ENCODE measurements at places on chromosomes 1 and 21. TPM values are rescaled to one million over a fixed set of nuclear protein-coding genes. Genes with fewer than 3 reads are reported as not detected.

Gene SLFNL1
- 0.17 TPM for total RNA-seq

Gene ITLN2
- not detected for total RNA-seq

Gene LIN28A
- under 0.01 TPM for total RNA-seq

Gene JAM2
- total RNA-seq = 5.6 TPM

Gene KPRP
- 0.13 TPM for total RNA-seq

Gene PTPRC
- total RNA-seq = 0.23 TPM

Gene ARHGEF16
- not detected for total RNA-seq

Gene ALX3
- not detected for total RNA-seq

Gene SLC45A1
- 4.2 TPM for total RNA-seq

Gene CADM3
- 1.0 TPM for total RNA-seq

Gene SH2D1B
- 0.13 TPM for total RNA-seq

Gene TTC39A
- total RNA-seq = not detected

GRCh38 chr1:50521703-50522102 is 98.5 kb upstream of the DMRTA2 start:
- no peak for DNase-seq

- DNase-seq = no peak
Measured at GRCh38 chr1:18546026-18546425, 65.3 kb downstream of the KLHDC7A start.

GRCh38 chr1:236982380-236982779 is 21.9 kb downstream of the MT1HL1 start:
- DNase-seq = no peak

DNA sequence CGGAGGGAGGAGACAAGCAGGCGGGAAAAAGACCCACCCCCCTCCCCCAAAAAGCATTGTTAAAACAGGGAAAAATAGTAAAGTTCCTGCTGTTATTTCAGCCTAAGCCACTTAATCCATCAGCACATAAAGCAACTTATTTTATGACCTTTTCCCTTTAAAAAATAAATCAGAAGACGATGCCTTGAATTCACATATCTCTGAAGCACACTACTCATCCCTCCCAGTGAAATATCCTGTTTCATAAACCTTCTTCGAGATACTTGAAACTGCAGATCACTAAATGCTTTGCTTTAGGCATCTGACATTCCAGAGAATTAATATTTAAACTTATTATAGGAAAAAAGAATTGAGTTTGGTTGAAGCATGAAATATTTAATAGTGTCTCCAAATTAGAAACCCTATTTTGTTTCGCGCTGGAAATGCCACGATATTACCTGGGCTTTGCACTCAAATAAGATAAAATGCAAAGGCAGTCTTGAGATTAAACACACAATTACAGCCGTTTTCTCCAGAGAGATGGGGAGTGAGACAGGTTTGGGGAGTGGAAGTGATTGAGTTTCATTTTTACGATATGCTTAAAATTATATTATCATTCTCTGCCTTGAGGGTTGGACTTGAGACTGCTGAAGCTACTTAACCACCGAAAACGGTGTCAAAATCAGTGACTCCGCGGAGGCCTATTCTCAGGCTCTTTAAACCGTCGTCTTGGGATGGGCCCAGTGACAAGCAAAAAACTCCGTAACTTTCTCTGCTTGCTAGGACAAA is 9.3 kb downstream of the GLIS1 start:
- no peak for DNase-seq

DNA sequence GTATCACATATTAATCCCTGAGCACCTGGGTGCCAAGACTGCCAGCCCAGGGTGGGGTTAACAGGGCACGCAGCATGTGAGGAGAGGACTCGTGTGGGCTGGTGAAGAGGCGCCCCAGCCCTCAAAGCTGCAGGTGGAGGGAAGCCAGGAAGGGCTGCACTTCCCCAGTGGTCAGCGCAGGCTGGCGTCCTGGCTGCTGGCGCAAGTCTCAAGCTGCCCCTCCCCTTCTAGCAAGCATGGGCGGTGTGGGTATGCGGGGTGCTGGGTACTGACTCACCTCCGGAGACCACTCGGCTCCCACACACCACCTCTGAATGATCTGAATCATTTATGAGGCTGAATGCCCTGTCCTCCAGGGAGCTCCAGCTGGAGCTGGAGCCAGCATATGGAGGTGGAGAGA is 44.0 kb downstream of the EIF2D start:
- no peak for DNase-seq

DNA sequence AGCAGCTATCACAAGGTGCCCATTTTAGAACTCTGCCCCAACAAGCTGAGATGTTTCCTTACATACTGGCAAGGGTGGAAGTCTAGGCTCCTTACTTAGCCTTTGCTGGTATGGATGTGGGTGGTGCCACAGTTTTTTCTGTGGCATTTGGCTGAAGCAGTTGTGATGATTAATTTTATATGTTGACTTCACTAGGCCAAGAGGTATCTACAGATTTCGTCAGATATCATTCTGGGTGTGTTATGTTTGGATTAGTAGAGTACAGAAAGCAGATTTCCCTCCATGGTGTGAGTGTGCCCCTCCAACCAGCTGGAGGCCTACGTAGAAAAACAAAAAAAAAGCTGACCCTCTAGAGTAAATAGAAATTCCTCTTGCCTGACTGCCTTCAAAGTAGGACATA is 317.0 kb downstream of the BARHL2 start:
- no peak for DNase-seq

DNA sequence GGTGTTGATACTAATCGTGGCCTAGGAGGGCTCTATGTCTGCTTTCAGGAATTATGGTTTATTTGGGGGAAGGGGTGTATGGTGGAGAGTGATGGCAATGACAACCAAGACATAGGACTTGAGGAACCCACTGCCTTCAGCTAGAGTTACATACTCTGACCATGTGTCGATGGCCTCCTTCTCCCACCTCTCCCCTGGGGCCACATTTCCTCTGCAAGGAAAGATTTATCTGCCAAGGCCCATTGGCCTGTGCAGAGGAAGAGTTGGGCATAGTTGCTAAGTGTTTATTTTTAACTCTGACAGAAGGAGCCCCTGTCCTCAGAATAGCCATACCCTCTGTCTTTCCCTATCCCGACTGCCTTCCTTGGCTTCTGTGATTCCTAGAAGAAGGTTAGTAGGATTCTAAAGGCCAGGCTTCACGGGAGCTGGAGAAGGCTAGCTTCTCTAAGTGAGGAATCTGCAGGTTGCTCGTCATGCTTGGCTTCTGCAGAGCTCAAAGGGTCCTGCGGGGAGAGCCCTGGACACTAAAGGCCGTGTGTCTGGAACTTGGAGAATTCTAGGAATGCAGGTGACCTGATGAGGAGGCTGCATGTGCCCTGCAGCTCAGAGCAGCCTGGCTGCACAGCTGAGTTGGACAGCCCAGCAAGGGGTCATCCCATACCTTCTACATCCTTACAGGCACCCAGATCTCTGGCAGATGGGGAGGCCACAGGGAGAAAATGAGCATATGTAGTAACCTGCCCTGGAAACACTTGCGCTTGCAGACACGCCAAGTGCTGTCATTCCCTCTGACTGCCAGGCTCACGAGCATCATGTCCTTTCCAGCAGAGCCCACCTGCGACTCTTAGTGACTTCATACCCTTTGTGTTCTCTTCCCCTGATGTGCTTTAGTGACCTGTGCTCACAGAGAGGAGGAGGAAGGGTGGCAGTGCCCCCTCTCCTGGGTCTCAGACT is 9.7 kb downstream of the MAPKAPK2 start:
- no peak for DNase-seq

DNA sequence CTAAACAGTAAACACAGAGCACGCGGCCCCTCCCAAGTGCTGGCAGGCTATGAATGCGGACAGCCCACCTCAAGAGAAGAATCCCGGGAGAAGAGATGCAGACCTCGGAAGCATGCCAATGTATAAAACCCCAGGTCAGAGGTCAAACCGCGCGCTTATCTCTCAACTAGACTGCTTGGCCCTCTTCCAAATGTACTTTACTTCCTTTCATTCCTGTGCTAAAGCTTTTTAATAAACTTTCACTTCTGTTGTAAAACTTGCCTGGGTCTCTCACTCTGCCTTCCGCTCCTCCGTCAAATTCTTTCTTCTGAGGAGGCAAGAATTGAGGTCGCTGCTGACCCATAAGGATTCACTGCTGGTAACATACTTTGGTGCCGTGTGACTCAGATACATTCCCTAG is 216.0 kb downstream of the S1PR1 start:
- no peak for DNase-seq

DNA sequence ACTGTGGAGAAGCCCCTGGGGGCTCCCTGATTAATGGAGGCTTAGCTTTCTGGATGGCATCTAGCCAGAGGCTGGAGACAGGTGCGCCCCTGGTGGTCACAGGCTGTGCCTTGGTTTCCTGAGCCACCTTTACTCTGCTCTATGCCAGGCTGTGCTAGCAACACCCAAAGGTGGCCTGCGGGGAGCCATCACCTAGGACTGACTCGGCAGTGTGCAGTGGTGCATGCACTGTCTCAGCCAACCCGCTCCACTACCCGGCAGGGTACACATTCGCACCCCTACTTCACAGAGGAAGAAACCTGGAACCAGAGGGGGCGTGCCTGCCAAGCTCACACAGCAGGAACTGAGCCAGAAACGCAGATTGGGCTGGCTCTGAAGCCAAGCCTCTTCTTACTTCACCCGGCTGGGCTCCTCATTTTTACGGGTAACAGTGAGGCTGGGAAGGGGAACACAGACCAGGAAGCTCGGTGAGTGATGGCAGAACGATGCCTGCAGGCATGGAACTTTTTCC is 24.8 kb downstream of the PCSK9 start:
- no peak for DNase-seq

- DNase-seq = no peak
Measured at GRCh38 chr1:208917281-208917680, 666.2 kb upstream of the CAMK1G start.

DNA sequence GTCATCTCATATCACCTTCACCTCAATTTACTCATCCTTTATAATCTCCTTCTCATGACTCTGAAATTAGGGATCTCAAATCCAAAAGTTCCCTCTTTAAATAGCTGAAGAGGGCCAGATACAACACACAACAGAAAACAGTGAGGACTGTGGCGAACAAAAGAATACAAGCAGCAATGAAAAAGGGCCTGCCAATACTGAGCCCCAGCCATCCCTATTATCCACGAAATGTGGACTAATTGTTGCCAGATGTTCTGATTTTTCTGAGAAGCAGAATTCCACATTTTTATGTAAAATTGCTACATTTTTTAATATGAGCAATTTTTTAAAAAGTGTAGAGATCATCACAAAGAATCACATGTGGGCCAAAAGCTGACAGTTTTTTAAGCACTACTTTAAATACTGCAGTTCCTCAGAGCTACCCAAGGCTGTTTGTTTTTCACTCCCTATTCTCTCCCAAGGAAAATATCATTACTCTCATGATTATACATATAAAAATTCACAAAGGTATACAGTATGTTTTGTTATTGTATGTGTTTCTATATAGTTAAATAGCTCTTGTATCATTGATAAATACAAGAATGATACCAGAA is 90.0 kb downstream of the ASH1L start:
- DNase-seq = no peak

- no peak for DNase-seq
Measured at GRCh38 chr1:180166436-180166800, 11.7 kb downstream of the QSOX1 start.

- DNase-seq = no peak
Measured at GRCh38 chr1:28412731-28413130, 43.2 kb downstream of the PHACTR4 start.

DNA sequence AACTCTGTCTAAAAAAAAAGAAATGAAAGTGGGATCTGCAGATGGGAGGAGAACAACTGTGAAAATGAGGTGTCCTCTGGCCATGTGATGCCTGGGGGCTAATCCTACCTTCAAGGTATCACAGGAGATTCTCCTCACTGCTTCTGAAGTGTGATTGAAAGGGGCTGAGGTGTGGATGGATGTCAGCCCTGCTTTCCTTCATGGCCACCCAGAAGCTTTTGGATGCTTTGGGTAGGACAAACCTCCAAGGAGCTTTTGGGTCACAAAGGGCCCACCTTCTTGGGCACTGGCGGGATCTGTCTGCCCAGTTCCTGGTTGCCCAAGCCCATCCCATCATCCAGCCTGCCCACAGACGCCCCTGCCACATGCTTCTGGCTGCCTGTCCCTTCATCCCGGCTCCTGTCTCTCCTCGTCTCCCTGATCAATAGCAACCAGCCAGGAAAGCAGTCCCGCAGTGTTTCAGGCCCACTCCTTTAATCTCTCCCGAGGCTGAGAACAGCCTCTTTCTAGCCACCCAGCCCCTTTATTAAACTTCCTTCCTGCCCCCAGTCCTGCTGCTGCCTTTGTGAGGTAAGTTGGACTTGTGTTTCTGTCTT is 87.2 kb downstream of the MAN1C1 start:
- no peak for DNase-seq

GRCh38 chr1:96865731-96866685 is 144.4 kb downstream of the PTBP2 start:
- peak; percentile 93 for DNase-seq

DNA sequence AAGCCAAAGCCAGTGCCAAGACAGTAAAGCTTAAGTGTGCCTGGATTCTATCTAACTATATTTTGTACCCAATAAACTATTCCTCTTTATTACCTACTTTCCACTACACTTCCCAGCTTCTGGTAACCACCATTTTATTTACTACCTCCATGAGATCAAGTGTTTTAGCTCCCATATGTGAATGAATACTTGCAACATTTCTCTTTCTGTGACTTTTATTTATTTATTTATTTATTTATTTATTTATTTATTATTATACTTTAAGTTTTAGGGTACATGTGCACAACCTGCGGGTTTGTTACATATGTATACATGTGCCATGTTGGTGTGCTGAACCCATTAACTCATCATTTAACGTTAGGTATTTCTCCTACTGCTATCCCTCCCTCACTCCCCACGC is 582.1 kb downstream of the AMY1C start:
- no peak for DNase-seq

DNA sequence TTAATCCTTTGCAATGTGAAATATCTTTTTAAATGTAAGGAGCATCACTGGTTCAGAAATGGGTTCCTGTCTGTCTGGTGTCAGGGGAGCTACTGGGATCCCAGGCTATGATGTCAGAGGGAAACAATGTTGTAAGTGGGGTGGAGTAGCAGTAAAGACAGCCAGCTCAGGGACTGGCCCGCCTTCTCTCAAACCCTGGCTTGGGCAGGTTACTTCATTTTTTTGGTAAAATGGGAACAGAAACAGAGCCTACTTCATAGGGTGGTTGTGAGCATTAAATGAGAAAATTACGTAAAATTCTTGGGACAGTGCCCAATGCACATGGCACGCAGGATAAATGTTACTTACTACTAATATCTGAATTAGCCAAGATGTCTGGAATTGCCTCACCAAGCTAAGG is 30.7 kb upstream of the IL20 start:
- no peak for DNase-seq

- DNase-seq = no peak
Measured at GRCh38 chr1:223393275-223394214, at the start of gene CCDC185. CCDC185 (plus strand) TSS chr1:223393415; CDS start chr1:223393476, 61 bp downstream.

DNA sequence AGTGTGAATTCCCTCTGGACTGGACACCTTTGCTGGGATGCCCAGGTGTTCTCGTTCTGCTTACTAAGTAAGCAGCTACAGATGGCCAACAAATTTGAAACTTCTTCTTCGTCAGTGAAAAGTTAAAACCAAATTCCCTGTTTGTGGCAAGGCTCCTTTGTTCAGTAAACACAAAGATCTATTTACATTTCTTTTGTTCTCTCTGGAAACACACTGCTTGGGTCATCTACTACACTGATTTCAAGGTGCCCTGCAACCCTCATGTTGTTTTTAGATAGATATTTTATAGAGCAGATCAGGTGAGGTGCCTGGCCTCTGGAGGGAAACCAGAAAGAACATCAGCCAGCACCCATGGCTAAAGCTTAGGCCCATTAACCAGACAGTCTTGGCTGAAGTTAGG is 157.2 kb upstream of the UBE2U start:
- no peak for DNase-seq
